ENCODE measurements at places on chromosomes 3 and 15.

DNA sequence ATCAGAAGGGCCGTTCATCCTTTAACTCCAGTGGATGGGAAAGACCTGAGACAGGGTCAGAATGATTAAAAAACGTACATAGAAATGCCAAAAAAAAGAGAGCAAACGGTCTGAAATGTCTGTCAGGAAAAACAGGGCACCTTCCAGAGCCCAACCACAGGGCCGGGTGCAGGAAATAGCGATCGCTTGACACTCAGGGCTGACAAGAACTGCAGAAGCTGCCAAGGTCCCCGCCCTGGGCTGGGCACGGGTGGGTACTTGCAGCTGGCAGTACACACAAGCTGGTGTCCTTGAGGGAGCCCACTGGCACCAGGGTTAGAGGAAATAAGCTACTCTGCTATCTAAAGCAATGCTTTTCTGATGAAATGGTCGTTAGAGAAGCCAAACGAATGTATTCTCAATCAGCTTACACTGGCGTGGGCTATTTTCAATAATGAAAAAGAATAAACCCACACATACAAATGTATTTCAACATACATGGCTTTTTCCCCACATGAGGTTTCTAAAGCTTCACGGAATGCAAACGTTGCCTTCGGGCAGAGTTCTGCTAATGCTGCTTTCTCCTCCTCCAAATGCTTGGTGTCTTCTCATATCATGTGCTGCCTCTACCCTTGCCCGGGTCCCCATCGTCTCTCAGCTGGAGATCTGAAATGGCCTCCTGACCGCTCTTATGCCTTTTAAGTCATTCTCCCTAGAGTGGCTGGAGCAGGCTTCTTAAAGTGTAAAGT is 15.6 kb downstream of the FRMD4B start:
- peak; percentile 14 for DNase-seq

- peak; percentile 83 for DNase-seq
Measured at GRCh38 chr3:194485881-194486539, 792 bp downstream of the ATP13A3 start.

DNA sequence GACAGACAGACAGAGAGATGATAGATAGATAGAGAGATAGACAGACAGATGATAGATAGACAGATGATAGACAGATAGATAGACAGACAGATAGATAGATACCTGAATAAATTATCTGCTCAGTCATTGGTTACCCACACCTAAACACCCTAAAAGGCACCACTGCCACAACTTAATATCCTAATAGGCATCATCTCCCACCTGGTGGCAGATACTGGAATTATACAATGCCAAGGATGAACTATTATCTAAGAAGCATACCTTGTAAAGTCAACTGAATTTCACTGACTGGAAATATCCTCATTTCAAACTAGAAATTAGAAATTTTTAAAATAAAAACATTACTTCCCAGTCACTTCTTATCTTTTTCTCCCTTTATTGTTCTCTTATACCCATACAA is 19.4 kb upstream of the ATP8B4 start:
- DNase-seq = no peak

- DNase-seq = no peak
Measured at GRCh38 chr3:63870615-63871005, 6.9 kb downstream of the ATXN7 start.

DNA sequence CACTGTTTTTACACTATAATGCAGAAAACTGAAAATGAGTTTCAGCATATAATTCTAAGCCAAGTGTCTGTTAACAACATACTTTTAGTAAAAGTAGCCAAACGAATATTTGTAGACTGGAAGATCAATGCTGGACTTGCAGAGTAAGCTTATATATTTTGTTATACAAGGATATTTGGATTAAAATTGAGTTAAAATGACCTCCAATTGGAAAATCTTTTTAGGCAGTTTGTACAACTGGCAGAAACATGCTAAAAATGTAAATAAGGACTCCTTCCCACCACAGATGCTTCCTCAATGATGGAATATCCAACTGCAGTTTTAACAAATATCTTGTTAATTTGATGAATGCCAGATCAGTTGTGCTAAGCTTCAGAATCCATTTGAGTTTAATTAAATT is 25.3 kb downstream of the ZBBX start:
- DNase-seq = no peak

- DNase-seq = no peak
Measured at GRCh38 chr3:49001155-49001554, 6.0 kb upstream of the WDR6 start.

DNA sequence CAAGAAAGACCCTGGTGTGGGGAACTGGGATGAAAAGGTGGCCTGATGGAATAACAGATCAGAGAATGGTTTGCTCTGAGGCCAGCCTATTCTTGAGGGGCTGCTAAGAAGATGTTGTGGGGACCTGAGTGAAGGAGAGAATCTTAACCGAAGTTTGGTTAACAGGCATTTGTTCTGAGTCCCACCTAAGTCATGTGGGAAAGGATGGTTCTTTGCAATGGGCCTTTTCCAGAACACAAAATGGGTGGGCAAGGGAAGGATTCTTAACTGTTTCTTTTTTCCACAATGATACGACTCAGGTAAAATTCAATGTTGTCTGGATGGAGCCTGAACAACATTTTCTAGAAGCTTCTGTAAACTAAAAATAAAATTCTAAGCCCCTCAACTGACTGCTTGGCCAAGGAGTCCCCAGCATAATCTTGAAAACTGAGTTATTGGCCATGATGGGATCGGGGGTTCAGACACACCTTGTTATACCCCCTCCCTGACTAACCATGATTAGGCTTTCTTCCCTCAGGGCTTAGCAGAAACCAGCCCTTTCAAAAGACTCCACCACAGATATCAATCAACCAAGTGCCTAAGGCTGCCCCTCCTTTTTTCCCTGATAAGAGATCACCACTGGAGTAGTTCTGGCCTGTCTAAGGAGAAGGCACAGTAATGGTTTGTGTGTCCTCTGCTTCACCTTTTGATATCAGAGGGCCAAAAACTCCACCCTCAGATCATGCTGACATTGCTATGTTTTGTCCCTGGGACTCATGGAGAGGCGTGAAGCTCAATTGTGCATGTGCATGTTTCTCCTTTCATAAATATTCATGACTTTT is 30.1 kb downstream of the SCN11A start:
- DNase-seq = no peak

- DNase-seq = no peak
Measured at GRCh38 chr3:61847784-61848462, 286.6 kb downstream of the PTPRG start.

DNA sequence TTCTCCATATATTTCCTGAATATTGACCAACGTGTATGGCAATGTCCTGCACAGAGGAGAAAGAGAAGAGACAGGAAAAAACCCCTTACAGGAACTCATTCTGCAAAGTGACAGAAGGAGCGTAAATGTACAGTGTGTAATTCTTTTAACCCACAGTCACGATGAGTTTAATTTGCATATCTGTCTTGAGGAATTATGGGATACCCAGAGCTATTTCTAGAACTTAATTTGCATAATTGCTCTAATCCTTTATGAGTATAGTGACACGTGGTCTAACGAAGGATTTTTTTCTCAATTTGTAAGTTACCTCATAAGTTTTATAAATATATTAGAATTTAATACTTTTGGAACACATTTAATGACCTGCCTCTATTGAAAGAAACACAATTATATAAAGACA is 9.8 kb downstream of the GPR27 start:
- DNase-seq = no peak

DNA sequence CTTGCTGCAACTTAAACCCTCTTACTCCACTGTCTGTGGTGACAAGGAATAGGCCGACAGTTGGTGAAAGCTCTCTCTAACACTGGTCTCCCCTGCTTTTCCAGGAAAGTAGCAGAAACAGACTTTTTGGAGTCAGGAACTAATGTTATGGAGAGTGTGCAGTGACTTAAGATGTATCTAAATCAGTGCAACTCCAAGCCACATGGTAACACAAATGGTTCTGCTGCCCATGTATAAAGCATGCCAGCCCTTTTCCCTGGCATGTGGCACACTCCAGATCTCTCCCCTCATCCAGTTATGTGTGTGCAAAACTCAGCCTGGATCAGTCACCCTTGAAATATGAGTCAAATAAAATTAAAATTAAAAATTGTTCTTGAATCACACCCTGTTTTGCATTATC is 55.4 kb downstream of the SEMA5B start:
- DNase-seq = no peak

- no peak for DNase-seq
Measured at GRCh38 chr15:29376590-29376989, 107.0 kb upstream of the NSMCE3 start.

GRCh38 chr3:127137113-127137512 is 55.8 kb upstream of the PRR23E start:
- DNase-seq = no peak

- no peak for DNase-seq
Measured at GRCh38 chr3:33355611-33356010, 78.4 kb downstream of the FBXL2 start.

DNA sequence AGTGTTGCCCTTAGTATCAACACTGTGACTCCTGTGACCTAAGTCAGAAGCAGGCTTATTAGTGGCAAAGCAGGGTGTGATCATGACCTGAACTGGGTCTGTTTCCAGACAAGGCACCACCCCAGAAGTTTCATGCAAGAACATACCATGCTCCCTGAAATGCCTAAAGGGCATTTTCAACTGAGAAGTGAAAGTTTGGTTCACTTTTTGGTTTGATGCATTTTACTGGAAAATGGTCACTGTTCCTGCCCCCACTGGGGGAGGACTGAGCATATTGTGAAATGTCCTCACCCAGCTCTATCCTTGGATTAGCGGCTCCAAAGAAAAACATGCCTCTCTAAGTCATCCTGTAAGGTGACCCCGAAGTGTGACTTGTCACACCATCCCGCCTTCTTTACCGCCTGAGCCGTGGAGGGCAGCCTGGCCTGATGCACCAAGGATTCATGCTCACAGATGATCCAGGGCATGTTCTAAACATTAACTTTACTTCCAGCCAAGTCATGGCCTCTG is 3.1 kb upstream of the FAM240A start:
- DNase-seq = no peak

GRCh38 chr3:45545476-45545875 is 49.1 kb upstream of the LIMD1 start:
- DNase-seq = no peak

- DNase-seq = no peak
Measured at GRCh38 chr3:39202094-39202493, 9.7 kb upstream of the XIRP1 start.

- no peak for DNase-seq
Measured at GRCh38 chr3:14787630-14788029, 31.1 kb upstream of the FGD5 start.

GRCh38 chr3:126465928-126466544 is 9.7 kb downstream of the ZXDC start:
- no peak for DNase-seq

DNA sequence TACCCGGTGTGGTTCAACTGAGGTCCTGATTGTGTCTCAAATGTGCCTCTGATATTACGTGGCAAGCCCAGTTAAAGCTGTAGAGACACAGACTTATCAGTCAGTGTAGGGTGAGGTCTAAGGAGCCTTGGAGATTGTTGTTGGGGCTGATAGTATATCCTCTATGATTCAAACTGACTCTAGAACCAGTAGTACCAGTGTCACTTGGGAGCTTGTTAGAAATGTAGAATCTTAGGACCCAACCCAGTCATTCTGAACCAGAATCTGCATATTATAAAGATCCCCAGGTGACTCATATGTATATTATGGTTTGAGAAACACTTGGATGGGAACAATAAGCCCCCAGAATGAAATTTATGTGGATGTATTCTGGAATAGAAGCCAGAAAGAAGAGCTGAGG is 83.5 kb downstream of the PIK3R4 start:
- DNase-seq = no peak

DNA sequence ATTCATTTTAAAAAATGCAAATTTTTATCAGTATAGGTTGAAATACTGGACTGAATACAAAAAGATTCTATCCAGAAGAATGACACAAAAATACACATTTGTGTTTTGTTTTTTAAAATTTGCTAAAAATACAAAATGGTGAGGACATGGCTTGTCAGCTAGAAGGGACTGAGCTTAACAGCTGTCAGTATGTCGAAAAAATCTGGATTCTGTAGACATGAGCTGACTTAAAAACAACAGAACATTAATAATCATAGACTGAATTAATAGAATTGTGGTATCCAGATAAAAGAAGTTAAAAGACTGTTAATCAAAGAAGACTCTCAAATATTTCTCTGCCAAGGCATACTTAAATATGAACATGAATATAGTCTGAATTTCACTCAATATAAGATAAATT is 244.9 kb upstream of the CBLB start:
- no peak for DNase-seq

DNA sequence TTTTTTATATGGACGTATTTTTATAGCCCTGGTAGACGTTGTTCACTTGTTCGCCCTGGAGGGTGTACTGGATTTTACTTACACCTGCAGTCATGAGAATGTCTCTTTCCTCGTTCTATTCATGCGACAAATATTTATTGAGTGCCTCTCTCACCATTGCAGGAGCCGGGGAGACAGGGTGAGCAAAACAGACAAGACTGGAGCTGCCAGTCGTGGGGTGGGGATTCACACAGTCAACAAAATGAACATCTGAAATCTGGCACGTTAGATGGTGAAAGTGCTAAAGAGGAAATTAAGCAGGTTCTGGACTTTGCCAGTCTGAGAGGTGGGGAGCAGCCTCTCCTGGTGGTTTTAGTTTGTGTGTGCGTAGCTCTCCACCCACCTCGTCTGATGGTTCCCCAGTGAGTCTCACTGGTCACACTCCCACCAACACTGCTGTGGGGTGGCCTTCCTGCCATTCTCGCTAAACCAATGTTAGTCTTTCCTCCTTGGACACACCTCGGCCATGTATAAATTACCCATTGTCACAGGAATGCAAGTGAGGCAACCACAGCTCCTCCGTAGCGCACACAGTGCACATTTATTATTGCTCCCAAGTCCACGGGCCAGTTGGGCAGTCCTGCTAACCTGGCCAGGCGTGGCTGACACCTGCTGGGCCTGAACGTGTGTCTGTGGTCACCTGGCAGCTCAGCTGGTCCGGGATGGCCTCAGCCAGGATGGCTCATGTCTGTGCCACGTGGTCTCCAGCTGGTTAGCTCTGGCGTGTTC is 31.5 kb downstream of the FBLN2 start:
- DNase-seq = no peak

DNA sequence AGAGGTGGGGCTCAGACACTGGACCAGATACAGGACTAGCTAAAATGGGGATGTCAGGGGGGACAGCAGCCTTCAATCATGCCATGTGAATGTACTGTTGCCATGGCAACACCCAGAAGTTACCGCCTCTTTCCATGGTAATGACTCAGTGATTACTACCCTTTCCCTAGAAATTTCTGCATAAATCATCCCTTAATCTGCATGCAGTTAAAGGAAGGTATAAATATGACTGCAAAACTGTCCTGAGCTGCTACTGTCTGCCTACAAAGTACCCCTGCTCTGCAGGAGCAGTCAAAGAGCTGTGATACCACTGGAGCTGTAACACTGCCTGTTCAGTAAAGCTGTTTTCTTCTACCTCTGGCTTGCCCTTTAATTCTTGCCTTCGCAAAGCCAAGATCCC is 168.2 kb downstream of the PEAK1 start:
- DNase-seq = peak; percentile 2

GRCh38 chr3:59149166-59149565 is 99.3 kb upstream of the CFAP20DC start:
- DNase-seq = no peak

GRCh38 chr3:32249184-32249782 is 10.8 kb downstream of the CMTM8 start:
- DNase-seq = no peak

GRCh38 chr15:90674476-90674875 is 42.7 kb upstream of the BLM start:
- DNase-seq = no peak

- DNase-seq = no peak
Measured at GRCh38 chr3:71035886-71036285, 547.6 kb downstream of the FOXP1 start.

Data from activated CD4-positive, alpha-beta T cell treated with anti-CD3 and anti-CD28 coated beads for 4 hours (primary cell).